ENCODE measurements at places on chromosomes 5 and 9.
A peak's percentile ranks its signal among the peaks of the same experiment; 100 is the strongest.

GRCh38 chr5:64685866-64686265, 4.4 kb upstream of the SHISAL2B start:
- peak; percentile 32 for DNase-seq

GRCh38 chr5:68431186-68431585, 215.6 kb downstream of the PIK3R1 start:
- DNase-seq = no peak

DNA sequence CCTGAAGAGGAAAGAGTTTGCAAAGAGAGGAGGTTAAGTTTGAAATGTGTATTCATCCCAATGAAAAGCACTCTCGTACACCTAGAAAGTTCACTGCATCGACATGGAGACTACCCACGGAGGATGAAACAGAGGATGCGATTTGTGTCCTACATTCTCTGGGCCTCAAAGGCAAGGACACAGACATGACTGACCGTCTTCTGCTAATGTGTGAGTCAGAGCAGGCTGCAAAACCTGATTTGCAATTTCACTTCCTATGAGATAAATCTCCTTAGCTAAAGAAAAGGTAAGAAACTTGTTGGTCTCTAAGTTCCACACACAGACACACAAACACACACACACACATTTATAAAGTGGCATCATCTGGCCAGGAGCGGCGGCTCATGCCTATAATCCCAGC, 98.6 kb downstream of the GNAQ start:
- DNase-seq = no peak

- DNase-seq = no peak
These were observed 18.3 kb downstream of the AKNA start for GRCh38 chr9:114369216-114370130.

Data from NCI-H1105 (cell line).